ENCODE measurements at places on chromosomes 11 and 22.

DNA sequence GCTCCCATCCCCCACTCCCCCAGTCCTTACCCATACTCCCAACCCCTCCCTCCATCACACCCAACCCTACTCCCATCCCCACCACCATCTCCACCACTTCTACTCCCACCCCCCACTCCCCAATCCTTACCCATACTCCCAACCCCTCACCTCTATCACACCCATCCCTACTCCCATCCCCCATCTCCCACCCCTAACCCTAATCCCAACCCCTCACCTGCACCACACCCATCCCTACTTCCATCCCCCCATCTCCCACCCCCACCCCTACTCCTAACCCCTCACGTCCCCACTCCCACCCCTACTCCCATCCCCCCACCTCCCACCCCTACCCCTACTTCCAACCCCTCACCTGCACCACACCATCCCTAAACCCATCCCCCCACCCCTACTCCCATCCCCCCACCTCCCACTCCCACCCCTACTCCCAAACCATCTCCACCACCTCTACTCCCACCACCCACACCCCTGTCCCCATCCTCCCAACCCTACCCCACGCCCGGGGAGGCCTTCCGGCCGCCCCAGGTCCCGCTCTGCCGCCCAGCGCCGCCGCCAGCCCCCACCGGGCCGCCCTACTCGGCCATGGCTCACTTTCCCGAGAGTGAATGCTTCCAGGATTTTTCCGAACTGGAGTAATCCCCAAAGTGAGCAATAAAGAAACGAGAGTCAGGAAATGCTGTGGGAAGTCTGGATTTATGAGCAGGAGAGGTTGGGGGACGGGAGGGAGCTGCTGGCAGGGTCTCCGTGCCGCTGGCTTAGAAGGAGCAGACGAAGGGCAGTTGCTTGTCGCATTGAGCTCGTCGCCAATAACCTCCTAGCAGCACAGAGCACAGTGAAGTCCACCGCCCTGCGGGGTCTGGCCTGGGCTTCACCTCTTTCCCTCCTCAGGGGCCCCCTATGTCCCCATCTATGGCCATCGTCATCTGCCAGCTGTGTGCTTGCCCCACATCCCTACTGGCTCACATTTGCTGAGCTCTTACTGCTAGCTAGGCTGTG lies 4.6 kb downstream of the PRG3 start:
- DNase-seq: no peak

DNA sequence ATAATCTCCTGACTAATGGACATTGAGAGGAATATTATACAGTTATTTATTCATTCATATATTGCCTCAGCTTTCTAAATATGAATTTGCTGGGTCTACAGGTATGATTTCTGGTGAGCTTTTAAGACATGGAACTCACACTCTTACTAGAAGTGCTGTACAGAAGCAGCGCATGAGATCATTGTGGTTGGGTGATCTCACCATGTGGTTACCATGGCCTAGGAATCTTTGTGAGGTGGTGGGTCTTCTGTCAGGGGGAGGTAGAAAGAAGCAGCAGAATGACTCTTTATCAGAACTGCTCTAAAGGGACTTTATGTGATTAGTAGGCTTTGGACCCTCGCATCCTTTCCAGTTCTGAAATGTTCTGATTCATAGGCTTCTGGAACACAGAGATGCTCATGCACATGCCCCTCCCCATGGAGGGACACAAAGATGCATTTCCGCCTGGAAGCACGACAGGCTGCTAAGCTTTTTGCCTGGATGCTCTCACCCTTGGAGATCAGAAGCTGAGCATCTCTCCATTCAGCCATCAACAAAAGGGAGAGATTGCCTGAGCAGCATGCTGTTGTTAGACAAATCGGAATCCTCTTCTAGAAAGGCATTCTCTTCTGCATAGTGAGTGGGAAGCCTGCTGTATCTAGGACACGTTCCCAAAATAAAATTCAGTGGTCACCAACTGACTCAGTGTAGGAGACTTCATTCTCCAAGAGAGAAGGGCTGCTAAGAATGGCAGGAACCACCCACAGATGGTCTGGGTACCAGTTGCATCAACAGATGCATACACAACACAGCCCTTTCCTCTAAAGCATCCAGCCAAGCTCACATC lies 51.3 kb downstream of the KIRREL3 start:
- DNase-seq: no peak

GRCh38 chr11:42595876-42596275 lies 715.9 kb upstream of the API5 start:
- no peak for DNase-seq

GRCh38 chr11:121236115-121237001 lies 56.2 kb upstream of the SC5D start:
- DNase-seq: no peak

- DNase-seq: no peak
These were observed 406.0 kb downstream of the MIAT start for GRCh38 chr22:27063406-27063805.

- DNase-seq: no peak
These were observed 12.2 kb downstream of the DGCR2 start for GRCh38 chr22:19110064-19110458.

DNA sequence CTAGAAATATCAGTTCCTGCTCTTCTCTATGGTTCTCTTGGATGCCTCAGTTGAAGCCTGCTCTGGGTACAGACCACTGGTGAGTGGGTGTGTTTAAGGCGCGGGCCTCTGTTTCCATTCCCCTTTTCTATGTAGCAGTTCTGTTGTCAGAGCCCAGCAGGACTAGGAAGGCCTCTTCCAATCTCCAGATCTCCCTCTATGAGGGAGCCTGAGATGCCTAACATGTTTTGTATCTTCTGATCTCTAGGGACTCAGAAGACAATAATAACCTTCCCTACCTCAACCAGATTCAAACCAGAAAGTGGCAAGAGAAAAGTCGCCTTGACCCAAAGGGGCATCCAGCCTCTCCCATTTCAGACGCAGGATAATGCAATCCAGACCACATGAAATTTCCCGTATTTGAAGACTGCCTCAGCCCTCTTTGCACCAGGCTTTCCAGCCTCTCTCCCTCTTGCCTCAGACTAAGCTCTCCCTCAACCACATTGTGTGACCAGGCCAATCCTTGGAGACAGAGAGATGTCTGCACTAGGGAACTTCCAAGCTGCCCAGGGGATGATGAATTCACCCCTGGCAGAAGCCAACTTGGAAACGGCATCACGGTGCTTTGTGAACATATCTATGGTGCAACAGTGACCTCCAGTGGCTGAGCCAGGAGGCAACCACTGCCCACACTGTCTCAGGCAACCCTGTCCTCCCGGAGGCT lies 150.1 kb upstream of the UBASH3B start:
- no peak for DNase-seq

DNA sequence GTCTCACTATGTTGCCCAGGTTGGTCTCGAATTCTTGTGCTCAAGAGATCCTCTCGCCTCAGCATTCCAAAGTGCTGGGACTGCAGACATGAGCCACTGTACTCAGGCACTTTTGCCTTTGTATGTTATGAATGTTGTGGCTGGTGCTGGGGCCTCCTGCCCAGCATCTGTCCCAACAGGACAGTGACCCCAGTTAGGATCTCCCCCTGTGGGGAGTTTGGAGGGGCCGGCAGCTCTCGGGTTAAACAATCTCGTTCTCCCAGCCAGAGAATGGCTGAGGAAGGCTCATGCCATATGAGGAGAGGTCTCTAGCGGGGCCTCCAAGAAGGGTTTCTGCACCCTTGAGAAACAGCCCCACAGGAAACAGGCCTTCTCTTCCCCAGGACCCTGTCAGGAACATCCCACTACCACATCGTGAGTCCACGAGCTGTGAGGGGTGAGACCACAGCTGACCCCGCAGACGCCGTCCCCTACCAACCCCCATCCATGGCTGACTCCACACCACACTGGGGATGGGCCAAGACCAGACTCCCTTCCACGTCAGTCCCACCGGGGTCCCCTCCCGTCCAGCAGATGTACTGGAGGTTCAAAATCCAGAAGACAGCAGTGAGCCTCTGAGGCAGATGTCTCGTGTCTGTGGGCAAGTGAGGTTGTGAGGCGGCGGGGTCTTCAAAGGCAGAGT lies 54.1 kb downstream of the SHANK2 start:
- no peak for DNase-seq

DNA sequence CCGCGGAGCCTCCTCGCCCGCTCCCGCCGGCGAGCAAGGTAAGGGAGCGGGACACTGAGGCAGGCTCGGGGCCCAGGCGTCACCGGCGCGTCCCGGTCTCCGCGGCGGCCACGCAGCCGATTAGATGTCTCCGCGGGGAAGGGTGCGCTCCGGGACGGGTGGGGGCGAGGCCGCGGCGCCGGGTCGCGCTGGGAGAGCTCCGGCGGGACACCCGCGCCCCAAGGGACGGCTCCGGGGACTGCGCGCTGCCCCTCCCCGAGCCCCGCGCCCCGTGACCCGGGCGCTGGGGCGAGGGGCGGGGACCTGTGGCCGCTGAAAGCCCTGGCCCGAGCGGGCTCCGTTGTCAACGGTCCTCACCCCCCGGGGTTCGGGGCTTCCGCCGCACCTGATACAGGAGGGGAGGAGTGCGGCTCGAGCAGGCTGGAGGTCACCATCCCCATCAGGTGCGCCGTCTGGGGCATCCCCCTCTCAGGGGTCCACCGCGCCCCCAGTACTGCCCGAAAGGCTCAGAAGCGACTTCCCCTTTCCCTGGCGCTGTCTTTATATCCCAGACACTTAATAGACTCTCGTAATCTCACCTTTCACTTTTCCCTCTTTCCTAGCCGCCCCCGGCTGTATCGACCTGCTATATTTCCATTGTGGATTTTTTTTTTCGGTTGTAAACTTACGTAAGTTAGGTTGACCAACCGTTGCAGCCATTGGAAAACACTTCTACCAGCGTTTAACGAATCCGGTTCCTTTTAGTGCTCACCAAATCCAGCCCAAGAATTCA lies 573 bp downstream of the PPFIA1 start:
- peak; percentile 4 for DNase-seq

DNA sequence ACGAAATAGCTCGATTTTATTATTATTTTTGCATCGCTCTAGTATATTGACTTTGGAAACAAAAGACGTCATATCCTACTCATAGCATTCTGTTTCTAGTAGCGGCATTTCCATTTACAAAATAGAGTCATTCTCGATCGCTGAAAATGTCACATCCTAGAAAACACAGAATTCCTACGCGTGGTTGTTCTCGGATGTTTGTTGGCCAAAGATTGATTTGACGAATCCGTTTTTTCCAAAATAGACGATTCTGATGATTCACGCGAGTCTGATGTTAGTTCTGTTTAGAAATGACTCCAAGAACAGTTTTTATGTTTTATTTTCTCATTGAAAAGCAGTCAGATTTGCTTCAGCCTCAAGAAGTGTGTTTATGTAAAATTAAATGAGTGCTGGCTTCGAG lies 47.6 kb downstream of the SMIM38 start:
- no peak for DNase-seq

DNA sequence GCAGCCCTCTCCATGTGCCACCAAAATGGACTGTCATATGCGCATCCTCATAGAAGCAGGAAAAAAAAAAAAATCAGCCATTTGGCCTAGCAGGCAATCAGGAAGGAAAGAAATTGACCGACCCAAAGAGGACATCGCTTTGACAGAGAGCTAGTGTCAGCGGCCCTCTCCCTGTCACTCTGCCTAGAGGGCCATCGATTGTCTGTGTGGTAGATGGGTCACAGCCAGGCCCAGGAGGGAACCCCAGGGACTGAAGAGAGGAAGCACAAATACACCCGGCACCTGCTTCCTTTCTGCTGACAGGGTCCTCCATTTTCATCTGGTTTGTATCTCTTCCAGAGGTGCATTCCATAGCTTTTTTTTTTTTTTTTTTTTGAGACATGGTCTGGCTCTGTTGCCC lies 21.8 kb downstream of the VPS37C start:
- no peak for DNase-seq

- no peak for DNase-seq
These were observed 1.8 kb downstream of the LDHAL6A start for GRCh38 chr11:18457450-18457849.

DNA sequence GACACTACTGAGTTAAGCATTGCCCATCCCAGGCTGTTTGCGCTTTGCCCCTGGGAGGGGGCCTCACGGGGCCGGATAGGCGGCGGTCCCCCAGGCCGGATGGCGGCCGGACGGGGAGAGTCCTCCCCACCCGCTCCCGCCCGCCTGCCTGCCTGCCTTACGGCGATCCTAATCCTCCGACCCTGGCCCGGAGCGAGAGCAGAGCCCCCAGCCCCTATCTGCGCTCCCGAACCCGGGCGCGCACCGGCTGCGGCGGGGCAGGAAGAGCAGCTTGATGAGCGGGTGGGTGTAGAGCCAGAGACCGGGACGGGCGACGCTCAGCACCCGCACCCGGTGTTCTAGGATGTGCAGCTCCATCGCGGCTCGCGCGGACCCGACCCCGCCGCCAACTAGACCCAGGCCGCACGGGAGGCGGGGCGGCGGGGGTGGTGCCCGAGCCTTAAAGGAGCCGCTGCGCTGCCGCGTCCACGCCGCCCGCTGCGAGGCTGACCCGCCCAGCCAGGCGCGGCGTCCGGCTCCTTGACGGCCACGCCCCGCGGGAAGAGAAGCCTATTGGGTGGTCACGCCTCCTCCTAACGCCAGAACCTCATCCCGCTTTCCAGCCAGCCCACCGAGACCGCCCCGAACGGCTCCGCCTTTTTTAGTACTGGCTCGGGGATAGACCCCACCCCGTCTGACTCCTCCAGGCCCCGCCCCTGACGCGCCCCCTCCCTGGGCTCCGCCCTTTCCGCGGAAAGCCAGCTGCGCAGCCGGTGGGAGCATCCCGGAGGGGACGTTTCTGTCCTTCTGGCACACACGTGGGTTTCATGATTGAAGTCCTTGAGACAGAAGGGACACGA lies at the start of gene CASTOR1:
CASTOR1 (minus strand) TSS at position 365 of the 839 bp plus-strand sequence; CDS start at position 357, 8 bp downstream.
- peak; percentile 77 for DNase-seq

GRCh38 chr11:90218606-90219005 lies 4.2 kb downstream of the CHORDC1 start:
- DNase-seq: no peak

- DNase-seq: peak; percentile 89
These were observed at the start of gene PPP1CA for GRCh38 chr11:67401495-67402191. TSS of gene PPP1CA (minus strand) at chr11:67401858. CDS start at chr11:67401782, 76 bp downstream.

GRCh38 chr22:17167486-17167885 lies 8.4 kb upstream of the HDHD5 start:
- no peak for DNase-seq

GRCh38 chr11:88043149-88043548 lies 132.1 kb downstream of the RAB38 start:
- no peak for DNase-seq

DNA sequence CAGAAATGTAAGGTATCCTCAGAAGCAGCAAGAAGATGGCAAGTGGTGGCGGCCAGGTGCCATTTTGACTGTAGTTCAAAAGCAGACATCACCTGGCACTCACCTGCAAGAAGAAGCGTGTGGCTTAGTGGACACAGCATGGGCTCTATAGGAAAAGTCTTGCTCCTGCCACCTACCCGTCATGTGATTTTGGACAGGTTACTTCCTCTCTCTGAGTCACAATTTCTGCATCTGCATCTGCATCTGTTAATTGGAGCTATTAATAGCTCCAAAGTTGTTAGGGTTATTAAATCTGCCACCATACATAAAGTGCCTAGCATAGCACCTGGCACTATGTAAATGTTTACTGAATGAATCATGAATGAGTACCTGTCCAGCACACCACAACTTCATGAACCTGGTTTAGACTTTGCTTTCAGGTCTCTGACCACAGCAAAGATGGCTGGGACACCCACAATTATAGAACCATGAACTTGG lies 16.8 kb downstream of the RAB30 start:
- DNase-seq: no peak

- DNase-seq: no peak
These were observed 242.0 kb downstream of the BRD1 start for GRCh38 chr22:49585461-49586243.

Data from stimulated activated CD8-positive, alpha-beta memory T cell treated with anti-CD3 and anti-CD28 coated beads, Interleukin-2, amount 100 ng/mL, for 1 hour (primary cell).